ENCODE measurements at places on chromosomes 5 and 9. TPM values are rescaled to one million over a fixed set of nuclear protein-coding genes. Genes with fewer than 3 reads are reported as not detected.

DNA sequence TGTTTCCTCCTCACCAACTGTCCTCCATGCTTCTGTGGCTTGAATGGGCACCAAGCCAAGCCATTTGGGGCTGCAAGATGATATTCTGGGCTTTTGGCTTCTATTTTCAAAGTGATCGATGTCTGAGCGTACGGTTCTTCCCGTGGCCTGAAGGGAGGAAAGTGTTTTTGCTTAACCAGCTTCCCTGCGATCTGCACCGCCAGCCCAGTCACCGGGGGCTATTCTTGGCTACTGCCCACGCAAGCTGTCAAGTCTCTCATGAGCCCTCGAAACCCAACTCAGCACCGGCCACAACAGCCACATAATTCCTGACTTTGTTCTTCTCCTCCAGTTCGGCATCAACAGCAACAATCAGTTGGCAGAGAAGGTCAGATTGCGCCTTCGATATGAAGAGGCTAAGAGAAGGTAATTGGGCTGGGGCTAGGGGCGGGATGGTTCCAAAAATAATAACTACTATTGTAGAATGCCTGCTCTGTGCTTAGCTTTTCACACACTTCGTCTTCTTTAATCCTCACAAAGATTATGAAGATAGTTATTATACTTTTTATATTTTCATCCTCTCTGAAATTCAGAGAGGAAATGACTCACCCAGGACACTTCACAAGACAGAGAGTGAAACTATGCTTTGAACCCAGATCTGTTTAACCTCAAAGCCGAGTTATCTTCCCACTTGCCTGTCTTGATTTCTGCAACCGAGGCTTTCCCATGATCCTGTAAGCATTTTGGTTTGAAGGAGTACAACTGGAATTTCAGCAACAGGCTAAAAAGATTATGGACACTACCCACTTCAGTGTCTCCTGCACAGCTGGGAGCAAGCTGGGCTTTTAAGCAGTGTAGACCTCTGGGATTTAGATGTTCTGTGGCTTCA is 76.4 kb upstream of the RARS1 start:
- DNase-seq = no peak

DNA sequence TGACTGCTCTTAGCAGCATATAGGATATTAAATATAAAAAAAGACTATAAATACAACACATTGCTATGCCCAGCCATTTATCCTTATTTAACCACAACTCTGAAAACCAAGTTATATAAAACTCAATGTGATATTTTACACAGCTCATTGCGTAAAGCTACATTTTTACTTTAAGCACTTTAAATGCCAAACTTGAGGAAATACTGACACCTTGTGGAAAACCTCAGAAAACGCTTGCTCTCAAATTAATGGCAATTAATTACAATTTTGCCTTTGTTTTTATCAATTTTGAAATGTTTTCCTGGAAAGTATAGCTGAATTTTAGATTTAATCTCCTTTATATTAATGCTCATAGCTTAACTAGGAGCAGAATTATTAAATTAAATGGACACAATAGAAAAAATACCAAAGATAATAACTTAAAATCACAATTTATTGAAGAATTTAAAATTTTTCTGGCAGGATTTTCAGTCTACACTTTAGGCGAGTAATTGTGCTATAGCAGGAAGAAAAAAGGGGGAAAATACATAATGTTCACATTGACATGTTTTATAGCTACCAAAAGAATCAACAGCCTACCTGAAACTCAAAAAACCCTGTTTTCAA is 25.2 kb upstream of the PLAC8L1 start:
- DNase-seq = peak; percentile 23

DNA sequence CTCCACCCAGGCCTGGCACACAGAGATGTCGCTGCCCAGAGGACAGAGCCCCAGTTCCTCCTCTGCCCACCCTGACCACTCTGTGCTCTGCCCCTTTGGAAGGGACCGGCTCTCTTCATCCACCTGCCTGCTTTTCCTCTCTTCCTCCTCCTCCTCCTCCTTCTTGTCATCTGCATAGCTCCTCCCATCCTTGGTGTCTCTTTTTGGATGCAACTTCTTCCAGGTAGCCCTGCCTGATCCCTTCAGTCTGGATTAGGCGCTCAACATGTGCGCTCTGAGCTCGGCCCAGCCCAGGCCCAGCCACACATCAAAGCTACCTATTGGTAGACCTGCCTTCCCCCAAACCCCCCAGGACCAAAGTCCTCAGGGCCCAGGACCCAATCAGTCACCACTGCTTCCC is 52.6 kb upstream of the RXRA start:
- no peak for DNase-seq

DNA sequence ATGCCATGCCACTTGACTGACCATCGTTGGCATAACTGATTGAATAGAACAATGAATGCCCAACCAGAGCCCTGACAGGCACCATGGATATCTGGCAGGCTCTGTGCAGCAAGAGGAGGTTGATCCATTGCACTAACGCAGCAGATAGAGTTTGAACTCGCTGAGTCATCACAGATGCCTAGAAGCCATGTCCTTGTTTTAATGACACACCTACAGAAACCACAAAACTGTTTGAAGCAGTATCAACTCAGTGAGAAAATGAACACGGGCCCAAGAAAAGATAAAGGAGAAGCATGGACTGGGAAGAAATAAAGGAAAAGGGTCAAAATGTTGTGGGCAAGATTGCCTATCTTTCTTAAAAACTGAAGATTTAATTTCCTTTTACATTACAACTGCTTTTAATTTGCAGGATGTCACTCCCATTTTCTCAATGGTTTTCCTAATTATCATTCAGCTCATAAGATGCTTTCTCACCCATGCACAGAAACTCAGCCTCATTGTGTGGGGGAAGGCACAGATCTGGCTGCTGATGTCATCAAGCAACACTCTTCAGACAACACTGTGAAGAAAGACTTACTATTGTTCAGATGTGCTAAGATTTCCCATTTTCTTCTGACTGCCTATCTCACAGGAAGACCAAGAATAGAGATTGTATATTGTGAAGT is 129.0 kb downstream of the PIK3R1 start:
- peak; percentile 44 for DNase-seq

Gene PNPLA7
- polyA plus RNA-seq = 1.1 TPM

DNA sequence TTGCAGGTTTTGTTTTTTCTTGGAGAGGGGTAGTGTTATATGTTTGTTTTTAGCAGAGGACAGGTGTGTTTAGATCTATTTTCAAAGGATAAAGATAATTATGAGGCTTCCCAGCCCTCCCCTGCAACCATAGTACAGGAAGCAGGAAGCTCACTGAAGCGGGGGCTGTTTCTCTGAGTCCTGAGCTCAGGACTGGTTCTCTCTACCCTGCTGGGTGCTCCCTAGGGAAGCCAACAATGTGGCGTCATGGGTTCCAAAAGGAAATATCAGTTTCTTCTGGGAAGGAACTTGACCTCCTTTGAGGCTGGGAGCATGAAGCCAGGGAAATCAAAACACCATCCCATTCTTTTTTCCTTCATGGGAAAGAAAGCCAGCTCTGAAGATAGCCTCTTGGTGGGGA is 62.2 kb downstream of the RAD23B start:
- no peak for DNase-seq

- peak; percentile 46 for DNase-seq
Observed at GRCh38 chr5:87121304-87122150, 146.2 kb upstream of the RASA1 start.

- no peak for DNase-seq
Observed at GRCh38 chr9:87827341-87827740, 55.3 kb upstream of the SPATA31E1 start.

Gene PRDM9
- not detected for polyA plus RNA-seq

GRCh38 chr9:123478967-123479602 is 123.1 kb downstream of the CRB2 start:
- no peak for DNase-seq

GRCh38 chr9:4923141-4923540 is 61.9 kb upstream of the JAK2 start:
- DNase-seq = no peak

- DNase-seq = peak; percentile 62
Observed at GRCh38 chr9:117555964-117556629, 141.2 kb upstream of the ASTN2 start.

Gene CKMT2
- not detected for polyA plus RNA-seq

GRCh38 chr9:27353474-27354229 is 56.7 kb upstream of the EQTN start:
- no peak for DNase-seq

- DNase-seq = no peak
Observed at GRCh38 chr9:111287127-111287526, 42.9 kb downstream of the OR2K2 start.

- DNase-seq = no peak
Observed at GRCh38 chr9:33946779-33947535, 101.7 kb downstream of the UBAP2 start.

Gene CTXN3
- not detected for polyA plus RNA-seq

- DNase-seq = no peak
Observed at GRCh38 chr9:130474106-130474505, 29.3 kb downstream of the ASS1 start.

GRCh38 chr5:60611099-60611740 is 88.7 kb downstream of the DEPDC1B start:
- no peak for DNase-seq

DNA sequence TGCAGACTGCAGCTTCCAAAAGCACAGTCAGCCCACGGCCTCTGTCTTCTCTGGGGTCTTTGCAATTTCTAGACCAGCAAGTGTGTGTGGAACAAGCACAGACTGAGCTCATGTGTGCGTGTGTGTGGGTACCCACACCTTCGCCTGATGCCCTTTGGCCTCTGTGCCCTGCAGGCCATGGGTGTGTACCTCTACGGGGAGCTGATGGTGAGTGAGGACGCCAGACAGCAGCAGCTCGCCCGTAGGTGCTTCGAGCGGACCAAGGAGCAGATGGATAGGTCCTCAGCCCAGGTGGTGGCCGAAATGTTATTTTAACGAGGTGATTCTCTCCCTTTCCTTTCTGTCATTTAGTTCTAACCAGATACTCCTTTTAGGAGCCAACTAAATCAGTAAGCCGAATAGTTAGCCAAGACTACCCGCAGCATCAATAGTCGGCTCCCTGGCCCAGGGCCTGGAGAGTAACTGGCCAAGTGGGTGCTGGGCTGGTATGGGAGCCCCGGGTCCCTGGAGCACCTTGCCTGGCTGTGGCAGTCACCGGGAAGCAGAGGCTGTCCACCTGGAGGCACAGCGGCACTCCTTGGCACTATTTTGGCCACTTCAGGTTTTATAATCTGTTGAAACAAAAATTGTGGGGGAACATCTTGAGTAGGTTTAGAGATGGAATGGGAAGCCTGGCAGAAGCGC is 235.0 kb downstream of the FANCC start:
- DNase-seq = no peak

GRCh38 chr5:153358315-153358976 is 132.0 kb upstream of the GRIA1 start:
- no peak for DNase-seq

DNA sequence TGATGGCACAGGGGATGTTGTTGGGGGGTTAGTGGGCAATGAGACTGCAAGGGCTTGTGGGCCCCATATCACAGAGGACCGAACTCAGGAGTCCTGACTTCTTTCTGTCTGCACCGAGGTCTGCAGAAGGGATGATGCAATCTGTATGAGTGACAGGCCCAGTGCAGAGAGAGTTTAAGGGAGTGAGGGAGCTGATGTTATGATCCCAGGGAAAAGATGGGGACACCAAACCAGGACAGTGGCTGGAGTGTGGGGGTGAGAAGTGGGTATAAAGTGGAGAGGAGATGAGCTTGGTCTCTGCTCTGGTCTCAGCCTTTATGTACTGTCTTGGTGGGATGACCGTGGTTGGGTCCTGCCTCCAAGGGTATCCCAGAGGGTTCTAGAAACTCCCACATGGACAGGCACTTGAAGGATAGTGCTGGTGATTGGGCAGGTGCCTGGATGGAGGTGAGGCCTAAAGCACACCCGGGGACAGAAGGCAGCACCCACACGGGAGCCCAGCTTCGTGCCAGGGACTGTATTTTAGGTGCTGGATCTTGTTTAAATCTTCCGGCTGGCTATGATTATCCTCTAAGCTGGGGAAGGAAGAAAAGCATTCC is 21.9 kb downstream of the GSN start:
- no peak for DNase-seq

DNA sequence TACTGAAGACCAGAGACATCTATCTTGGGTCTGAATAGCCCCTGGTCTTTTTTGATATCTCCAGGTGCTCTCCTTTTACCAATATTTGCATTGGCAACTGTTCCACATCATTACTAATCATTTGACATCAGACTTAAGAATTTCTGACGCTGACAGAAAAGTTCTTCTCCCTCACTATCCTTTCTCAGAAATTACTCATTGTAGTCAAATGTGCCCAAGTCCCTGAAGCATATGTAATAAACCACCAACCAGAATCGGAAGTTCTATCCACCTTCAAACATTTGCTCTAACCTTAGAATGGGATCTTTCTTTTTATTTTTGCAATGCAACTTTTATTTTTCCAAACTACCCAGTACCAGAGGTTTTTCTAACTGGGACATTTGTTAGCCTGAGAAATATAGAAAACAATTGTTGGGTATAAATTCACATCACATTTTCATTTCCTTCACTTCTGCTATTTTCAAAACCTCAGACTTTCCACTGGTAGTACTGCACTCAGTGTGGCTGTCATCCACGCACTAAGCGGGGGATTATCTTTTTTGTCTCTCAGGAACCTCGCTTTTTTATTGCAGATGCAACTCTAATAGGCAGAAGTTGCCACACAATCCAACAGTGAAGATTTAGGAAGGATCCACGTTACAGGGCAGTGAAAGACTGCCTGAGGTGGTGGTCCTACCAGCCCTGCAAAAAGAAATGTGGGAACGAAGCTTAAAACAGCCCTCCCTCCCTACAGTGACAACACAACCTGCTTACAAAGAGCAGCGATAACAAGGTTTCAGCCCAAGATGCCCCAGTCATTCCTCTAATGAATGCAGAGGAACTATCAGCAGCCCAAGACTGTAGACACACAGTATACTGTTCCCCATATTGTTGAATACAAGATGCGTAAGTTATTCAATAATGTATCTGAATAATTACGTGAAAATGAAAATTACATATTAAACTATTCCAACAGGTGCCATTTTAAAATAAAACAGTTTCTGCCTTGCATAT is 201.2 kb downstream of the EBF1 start:
- peak; percentile 6 for DNase-seq

Gene FOXI1
- polyA plus RNA-seq = not detected

Gene HMHB1
- polyA plus RNA-seq = not detected

- DNase-seq = no peak
Observed at GRCh38 chr5:69331528-69332445, 814 bp downstream of the CCDC125 start.

Gene CDC25C
- 11.2 TPM for polyA plus RNA-seq

GRCh38 chr9:90025816-90026215 is 421.0 kb downstream of the GADD45G start:
- peak; percentile 40 for DNase-seq

Gene SLC25A2
- polyA plus RNA-seq = not detected

- no peak for DNase-seq
Observed at GRCh38 chr9:28887188-28887884, 1314.1 kb upstream of the C9orf72 start.

Gene F2R
- 30.4 TPM for polyA plus RNA-seq

GRCh38 chr5:14250084-14250695 is 107.0 kb downstream of the TRIO start:
- DNase-seq = peak; percentile 33

- no peak for DNase-seq
Observed at GRCh38 chr9:21513431-21513830, 31.3 kb upstream of the IFNE start.

GRCh38 chr5:9924614-9925013 is 294.5 kb upstream of the TAS2R1 start:
- DNase-seq = peak; percentile 73

Gene CDH9
- polyA plus RNA-seq = not detected

GRCh38 chr9:81684635-81685034 is 4.7 kb downstream of the TLE1 start:
- no peak for DNase-seq

Gene TUSC1
- polyA plus RNA-seq = 6.5 TPM

Gene LCN15
- 0.07 TPM for polyA plus RNA-seq
